ENCODE measurements at places on chromosomes 2 and 18.

DNA sequence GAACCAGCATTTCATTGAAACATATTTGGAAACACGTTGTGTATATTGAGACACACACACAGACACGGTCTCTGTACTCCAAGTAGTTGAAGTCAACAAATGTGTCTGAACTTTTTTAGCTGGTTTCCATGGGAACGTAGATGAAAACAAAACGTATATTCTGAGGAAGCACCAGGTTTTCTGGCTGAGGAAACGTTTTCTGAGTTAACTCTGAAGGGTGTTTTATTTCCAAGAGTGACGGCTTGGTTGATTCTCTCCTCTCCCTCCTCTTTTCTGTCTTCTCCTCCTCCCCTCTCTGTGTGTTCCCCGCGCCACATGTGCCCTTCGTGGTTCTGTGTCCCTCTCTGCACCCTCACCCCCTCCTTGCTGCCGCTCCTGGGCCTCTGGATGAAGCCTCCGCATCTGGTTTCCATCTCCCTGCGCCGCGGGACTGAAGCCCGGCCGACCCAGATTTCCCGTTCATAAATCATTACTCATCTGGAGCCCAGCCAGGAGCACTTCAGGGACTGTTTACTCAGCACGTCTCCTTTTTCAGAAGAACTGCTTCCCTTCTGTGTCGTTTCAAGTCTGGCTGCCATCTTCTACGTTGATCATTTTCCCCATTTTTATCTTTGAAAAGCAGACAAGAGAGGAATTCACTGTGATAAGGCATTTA lies 122.7 kb downstream of the COL6A3 start:
- DNase-seq = no peak

GRCh38 chr2:235762832-235763598 lies 269.2 kb downstream of the AGAP1 start:
- DNase-seq = no peak

- DNase-seq = no peak
These were observed 47.1 kb downstream of the DDX1 start for GRCh38 chr2:15638720-15639119.

DNA sequence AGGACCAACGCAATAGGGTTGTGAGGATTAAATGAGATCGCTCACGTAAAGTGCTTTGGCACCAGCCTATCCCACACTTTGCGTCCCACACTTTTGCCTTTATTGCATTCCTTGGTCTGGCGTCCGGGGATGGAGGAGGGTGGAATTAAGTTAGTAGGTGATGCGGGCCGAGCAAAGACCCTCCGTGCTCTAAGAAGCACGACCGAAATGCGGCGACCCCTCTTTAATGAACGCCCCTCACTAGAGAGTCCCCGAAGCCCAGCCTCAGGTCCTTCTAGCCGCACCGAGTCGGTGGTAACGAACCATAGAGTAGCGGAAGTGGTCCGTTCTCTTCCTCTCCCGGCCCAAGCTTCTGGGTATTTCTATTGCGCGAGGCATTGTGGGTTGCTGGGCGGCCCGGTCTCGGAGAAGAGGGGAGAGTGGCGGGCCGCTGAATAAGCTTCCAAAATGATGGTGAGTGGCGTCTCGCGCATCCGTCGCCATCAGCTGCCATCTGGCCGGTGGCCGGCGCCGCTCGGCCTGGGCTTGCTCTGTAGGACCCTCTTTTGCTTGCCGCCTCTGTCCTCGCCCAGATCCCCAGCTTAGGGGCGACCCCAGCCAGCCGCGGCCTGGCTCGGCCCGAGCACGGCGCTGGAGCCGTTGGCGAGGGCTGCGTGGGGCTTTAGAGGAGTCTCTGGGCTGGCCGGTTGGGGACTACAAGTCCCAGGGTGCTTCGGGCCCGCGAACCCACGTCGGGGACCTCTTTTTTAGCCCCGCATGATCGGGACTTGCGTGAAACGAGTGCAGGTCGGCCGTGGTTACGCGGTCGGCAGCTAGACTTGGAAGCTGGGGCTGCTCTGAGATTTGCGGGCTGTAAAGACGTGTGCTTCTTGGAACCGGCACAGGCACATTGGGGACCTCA lies at the start of gene CCT7:
Gene CCT7, plus strand, starts transcription at position 377 of the 901 bp plus-strand sequence. Its CDS starts 71 bp downstream, at position 448.
- DNase-seq = peak; percentile 89

- no peak for DNase-seq
These were observed 35.4 kb downstream of the MGAT5 start for GRCh38 chr2:134289225-134289624.

DNA sequence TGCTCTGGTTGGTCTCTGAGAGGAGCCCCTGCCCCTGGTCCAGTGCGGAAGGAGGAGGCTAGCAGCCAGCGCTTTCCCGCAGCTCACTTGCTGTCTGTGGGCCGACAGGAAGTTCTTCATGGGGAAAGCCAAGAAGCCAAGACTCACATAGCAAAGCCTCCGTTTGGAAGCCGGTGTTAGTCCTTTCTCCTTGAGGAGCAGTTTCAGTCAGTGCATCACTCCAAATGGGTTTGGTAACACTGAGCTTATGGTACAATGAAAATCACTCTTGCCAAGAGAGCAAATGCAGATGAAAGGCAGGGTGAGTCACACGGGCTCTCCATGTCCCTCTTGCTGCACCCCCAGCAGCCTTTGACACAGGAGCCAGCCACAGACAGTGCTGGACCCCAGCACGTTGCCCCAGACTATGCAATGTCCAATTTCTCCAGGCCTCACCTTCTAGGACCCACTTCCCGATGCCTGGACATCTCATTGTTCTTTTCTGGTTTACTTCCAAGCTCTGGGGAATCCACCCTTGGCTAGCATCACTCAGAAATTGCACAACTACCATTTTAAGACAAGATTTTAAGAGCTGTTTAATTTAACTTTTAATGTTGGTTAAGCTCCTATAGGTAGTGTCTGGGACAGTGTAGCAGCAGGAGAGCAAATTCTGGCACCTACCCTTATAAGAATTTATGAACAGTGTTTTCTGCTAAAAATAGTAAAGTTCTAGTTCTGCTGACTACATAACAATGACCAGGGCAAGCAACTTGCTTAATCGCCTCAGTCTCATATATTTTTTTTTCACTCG lies 174.9 kb downstream of the ASB1 start:
- no peak for DNase-seq

GRCh38 chr18:79379931-79380815 lies 15.6 kb upstream of the NFATC1 start:
- DNase-seq = no peak

- DNase-seq = no peak
These were observed 24.9 kb upstream of the RMND5A start for GRCh38 chr2:86695053-86695691.
